ENCODE measurements at places on chromosomes 6 and 20. TPM values are rescaled to one million over a fixed set of nuclear protein-coding genes. Genes with fewer than 3 reads are reported as not detected.

- DNase-seq, result no peak
These were observed 84.1 kb downstream of the DNAAF9 start for GRCh38 chr20:3323398-3323797.

- no peak for DNase-seq
These were observed 46.3 kb downstream of the FAM83B start for GRCh38 chr6:54892831-54893230.

GRCh38 chr20:40276301-40276700, 412.7 kb downstream of the MAFB start:
- no peak for DNase-seq

GRCh38 chr6:490251-491037, 98.9 kb downstream of the IRF4 start:
- DNase-seq, result no peak

DNA sequence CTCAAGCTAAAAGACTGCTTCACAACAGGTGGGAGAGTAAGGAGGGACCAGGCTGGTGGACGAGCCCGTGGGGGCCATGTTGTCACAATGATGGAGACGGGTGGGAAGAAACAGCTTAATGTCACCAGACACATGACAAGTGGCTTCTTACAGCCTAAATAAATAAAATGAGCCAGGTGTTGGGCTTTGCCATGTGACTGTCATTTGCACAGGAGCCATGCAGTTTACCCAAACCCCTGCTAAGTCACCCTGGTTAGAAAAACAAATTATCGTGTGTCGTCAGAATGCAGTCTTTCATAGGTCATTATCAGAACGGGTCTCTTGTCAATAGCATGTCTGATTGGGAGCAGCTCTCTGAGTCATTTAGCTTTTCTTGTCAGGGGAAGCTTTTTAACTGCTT, 18.5 kb downstream of the BTBD3 start:
- DNase-seq, result no peak

DSP gene
- polyA plus RNA-seq, result 94.7 TPM

All from renal pelvis (tissue), 12 donors.